ENCODE measurements at places on chromosomes 16 and 17. TPM values are rescaled to one million over a fixed set of nuclear protein-coding genes. Genes with fewer than 3 reads are reported as not detected.

Gene SLC22A31
- 0.25 TPM for total RNA-seq

Gene CHST4
- not detected for total RNA-seq

Gene LITAF
- 35.0 TPM for total RNA-seq

Gene COIL
- total RNA-seq, result 13.6 TPM

Gene DEXI
- total RNA-seq, result 45.5 TPM

Gene KRT33B
- total RNA-seq, result 2.7 TPM

Gene ATAD5
- total RNA-seq, result 5.8 TPM

Gene TMEM204
- total RNA-seq, result 4.8 TPM

Gene FBXO39
- 0.33 TPM for total RNA-seq

Gene PCGF2
- total RNA-seq, result 4.0 TPM

Gene RAB37
- 0.11 TPM for total RNA-seq

Gene RNF222
- total RNA-seq, result not detected

Gene SLC5A11
- not detected for total RNA-seq

Gene DNAAF8
- 0.44 TPM for total RNA-seq

Gene SCIMP
- not detected for total RNA-seq

Gene C17orf50
- not detected for total RNA-seq

Gene OR1F1
- not detected for total RNA-seq

Gene FA2H
- total RNA-seq, result not detected

Gene AANAT
- total RNA-seq, result not detected

Gene ITGA2B
- 1.7 TPM for total RNA-seq
